ENCODE measurements at places on chromosomes 12 and 14.

DNA sequence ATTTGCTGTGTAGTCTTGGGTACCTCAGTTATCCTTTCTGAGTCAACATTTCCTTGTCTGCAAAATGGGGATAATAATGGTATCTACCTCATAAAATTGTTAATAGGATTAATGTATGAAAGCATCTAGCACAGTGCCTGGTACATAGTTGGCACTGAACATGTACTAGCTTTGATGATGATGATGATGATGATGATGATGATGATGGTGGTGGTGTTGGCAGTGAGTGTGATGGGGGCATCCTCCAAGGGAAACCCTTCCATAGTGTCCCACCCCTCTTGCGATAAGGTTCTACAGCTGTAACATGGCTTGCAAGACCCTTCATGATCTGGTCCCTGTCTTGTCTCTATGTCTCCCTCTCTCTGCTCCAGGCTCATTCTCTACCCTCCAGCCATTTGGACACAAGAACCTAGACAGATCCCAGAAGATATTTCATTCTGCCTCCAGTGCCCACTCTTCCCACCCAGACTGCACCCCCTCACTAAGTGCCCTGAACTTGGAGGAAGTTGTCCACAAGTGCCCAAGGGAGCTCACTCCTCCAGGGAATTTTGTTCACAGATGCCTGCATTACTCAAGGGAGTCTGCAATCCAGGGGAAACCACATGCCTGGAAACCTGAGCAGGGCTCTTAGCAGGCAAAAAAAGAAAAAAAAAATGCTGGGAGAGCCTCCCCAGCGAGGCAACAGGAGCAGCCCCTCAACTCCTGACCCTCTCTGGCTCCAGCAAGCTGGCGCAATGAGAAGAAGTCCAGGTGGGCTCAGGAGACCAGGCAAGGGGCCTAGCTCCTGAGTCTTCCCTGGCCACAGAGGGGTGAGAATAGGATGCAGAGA is 10.1 kb upstream of the BDKRB1 start:
- DNase-seq: no peak

DNA sequence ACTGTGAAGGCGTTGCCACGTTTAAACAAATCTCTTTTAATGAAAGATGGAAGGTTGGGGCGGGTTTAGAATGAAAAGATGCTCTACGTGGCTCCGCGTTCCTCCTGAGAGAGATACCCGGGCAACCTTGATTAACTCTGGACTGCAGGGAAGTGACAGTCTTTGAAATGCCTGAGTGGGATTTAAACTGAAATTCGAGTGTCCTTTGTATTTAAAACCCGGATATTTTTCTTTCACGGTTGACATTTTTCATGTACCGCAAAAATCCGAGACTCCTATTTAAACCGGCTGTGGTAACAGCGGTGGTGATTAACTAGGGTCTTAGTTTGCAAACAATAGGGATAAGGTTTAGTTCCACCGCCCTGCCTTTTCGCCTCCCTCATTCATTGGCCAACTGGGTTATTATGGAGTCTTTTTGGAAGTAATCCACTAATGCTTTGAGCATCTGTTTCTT is 707 bp downstream of the G2E3 start:
- no peak for DNase-seq

DNA sequence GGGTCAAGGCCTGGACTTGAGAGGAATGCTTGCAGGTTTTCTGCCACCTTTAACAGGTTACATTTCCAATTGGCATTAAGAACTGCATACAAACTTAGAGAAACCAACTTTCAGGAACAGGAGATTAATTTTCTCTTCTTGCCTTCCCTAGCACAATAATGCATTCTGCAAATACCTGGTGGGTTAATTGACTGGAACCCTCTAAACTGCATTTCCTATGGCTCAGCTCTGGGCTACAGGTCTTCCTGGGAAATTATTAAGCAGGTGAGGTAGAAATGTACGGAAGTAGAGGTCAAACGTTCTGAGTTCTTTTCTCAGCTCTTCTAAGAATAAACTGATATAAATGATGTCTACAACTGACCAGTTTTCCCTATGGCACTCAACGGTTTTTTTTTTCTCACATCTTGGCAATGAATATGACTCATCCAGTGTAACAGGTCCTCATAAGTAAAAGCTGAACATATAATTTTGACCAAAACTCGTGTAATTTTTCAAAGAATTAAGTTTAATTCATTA is 144.9 kb upstream of the PELI2 start:
- no peak for DNase-seq

- DNase-seq: no peak
Measured at GRCh38 chr14:32597771-32598170, 268.7 kb downstream of the AKAP6 start.

DNA sequence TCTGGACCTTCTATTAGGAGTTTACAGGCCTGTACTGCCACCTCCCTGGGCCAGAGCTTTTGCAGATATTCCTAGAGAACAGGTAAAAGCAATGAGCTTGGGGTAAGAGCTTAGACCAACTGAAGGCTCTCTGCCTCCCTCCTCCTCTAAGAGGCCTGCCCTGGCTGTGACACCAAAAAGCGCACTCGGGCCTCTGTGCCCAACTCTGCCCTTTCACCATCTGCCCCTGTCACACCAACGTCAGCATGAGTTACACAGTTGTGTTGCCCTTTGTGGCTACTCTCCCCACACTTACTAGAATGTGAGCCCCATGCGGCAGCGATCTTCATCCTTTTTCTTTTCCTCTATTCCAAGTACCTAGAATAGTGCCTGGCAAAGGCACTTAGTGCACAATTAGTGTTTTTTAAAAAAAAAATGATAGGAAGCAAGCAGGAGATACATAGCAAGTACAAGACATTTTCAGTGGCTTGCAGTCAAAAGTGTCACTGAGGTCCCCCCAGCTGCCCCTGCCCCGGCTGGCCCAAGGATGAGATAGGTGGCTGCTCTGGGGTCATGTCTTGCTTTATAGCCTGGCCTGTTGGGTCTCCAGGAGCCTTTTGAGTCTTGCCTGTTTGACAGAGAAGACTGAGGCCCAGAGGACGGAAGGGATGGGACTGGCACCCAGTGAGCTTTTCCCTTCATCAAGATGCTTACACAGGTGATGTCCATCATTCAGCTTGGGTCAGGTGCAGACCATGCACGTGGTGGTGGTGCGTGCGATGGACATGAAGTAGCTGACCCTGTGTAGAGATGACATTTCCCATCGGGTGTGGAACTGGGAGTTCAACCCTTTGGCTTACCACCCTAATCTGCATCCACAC is 12.5 kb downstream of the CKB start:
- DNase-seq: no peak

GRCh38 chr12:110289711-110290078 is 8.6 kb downstream of the ATP2A2 start:
- no peak for DNase-seq

DNA sequence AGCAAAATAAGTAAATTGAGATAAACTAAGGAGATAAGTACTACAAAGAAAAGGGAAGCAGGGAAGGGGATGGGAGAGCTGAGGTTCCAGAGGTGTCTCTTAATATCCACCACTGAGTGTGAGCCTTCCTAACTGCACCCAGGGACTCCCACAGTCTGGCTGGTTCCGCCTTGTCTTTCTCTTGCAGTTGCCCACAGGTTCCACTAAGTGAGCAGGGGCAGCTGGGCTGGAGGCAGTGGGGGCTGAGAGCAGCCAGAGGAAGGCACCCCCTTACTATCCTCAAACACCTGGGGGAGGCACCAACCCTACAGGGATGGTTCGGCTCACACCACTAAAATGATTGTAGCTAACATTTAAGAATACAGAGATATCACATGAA is 214.9 kb downstream of the SLC41A2 start:
- DNase-seq: no peak

DNA sequence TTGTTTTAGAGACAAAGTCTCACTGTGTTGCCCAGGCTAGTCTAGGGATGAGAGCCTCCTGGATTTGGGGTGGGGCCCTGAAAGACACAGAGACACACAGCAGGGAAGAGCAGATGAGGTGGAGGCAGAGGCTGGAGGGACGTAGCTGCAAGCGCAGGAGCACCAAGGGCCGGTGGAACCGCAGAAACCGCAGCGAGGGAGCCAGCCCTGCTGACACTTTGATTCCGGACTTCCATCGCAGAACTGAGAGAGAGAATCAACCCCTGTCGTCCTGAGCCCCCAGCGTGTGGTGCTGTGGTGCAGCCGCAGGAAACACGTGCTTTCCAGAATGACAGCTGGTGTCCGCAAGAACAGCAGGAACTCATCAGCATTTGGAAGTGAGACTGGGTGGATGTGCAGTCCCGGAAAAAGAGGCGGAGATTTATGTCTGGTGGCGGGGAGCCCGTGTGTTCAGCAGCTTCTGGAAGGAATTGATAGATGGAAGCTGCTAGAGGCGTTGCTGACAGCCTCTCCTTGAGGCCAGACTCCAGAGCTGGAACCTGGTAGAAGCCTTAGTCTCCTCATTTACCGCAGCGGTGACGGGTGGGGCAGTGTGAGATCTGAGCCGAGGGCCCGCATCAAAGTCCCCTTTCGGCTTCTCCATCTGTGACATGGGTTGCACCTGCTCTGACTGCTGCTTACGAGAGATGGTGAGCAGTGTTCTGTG is 21.9 kb upstream of the KLC1 start:
- DNase-seq: peak; percentile 68

DNA sequence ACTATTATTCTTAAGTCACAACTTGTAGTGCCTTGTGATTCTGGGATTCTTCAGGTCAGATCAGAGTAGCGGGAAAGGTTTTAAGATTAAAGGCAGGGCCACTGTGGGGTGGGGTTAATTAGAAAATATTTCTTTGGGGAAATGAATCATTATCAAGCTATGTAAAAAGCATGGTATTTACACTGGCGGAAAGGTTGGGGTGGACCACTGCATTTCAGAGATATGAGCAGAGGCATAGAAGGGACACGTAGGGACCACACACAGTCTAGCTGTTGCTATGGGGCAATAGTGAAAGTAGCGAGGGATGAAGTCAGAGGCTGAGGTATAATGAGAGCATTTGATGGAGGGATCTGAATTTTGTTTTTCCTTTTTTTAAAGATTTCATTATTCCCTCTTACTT is 31.7 kb upstream of the KCNH3 start:
- DNase-seq: no peak

GRCh38 chr14:104132981-104133380 is 5.4 kb upstream of the KIF26A start:
- DNase-seq: no peak

DNA sequence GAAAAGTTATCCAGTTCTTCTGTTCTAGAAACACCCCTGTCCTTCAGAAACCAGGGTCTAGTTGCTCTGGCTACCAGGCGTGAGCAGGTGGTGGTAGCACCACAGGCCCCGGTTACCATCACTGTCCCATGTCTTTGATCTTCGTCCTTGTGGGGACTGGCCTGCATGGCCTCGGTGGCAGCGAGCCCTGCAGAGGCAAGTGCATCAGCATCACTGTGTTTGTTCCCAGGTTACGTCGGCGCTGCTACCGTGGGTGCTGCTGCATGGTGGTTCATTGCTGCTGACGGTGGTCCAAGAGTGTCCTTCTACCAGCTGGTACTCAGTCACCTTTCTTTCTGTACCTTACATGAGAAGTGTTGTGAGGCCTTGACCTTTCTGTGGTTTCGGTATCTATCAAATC is 58.9 kb downstream of the ANAPC7 start:
- no peak for DNase-seq

DNA sequence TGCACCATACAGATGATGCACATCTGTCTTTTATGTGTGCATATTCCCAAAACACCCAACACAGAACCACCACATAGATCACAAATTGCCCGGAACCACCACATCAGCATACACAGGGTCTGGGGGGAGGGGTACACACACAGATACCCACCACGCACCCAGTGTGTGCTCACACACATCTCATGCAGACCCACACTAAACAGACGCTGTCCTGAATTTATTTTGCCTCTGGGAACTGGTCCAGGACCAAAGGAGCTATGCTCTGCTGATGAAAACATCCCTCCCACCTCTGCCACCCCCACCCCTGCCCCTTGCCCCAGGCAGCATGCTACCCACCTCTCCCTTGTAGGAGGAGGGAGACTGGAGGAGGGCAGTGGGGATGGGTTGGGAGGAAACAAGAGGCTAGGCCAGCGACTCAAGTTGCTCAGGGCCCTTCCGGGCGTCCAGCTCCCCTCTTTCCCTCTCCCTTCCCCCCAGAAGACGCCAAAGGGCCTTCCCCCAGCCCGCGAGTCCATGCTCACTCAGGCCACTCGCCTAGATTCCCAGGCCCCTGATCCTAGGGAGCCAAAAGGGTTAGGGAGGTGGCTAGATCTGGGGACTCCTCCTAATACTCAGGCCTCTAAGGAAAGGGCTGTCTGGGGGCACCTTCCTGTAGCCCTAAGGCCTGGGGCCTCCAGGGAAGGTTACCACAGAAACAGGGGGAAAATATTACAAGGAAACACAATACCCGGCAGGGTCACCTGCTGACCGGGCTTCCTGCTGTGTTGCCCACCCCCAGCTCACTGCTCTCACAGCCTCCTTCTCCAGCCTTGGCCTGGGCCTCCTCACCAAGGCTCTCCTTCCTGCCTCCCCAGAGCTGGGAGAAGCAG is 3.1 kb downstream of the HDAC7 start:
- no peak for DNase-seq

DNA sequence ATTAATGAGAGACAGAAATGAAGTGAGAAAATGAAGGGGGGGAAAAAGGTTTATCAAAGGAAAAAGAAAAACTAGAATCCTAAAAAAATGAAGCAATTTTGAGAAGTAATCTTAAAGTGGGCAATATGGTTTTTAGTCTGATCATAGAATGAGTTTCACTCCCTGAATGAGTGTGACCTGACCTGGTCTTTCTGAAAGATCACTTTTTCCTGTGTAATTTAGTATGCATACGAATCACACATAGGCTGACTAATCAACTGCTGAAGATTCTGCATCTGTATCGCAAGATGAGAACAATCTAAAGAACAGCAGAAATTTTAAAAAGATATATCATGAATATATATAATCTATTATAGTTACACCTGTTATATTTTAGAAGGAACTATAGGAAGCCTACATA is 11.3 kb downstream of the GNPTAB start:
- DNase-seq: peak; percentile 30

- DNase-seq: no peak
Measured at GRCh38 chr12:28876196-28876798, 272.8 kb upstream of the FAR2 start.
